Right renal cortex interstitium (tissue), 3 donors: ENCODE measurements at places on chromosomes 12 and 14. TPM values are rescaled to one million over a fixed set of nuclear protein-coding genes. Genes with fewer than 3 reads are reported as not detected.

The KERA gene
- polyA plus RNA-seq = not detected

The EIF2S3B gene
- polyA plus RNA-seq = 8.7 TPM

The BEGAIN gene
- polyA plus RNA-seq = 1.2 TPM

GRCh38 chr12:130434560-130434959, 96.9 kb downstream of the PIWIL1 start:
- no peak for DNase-seq

- no peak for DNase-seq
These were observed 697 bp downstream of the ATP6V0A2 start for GRCh38 chr12:123712780-123713319.

- DNase-seq = no peak
These were observed 888 bp upstream of the CCDC197 start for GRCh38 chr14:93996130-93996695.

- DNase-seq = no peak
These were observed 3.0 kb downstream of the FOXJ2 start for GRCh38 chr12:8035440-8036010.

DNA sequence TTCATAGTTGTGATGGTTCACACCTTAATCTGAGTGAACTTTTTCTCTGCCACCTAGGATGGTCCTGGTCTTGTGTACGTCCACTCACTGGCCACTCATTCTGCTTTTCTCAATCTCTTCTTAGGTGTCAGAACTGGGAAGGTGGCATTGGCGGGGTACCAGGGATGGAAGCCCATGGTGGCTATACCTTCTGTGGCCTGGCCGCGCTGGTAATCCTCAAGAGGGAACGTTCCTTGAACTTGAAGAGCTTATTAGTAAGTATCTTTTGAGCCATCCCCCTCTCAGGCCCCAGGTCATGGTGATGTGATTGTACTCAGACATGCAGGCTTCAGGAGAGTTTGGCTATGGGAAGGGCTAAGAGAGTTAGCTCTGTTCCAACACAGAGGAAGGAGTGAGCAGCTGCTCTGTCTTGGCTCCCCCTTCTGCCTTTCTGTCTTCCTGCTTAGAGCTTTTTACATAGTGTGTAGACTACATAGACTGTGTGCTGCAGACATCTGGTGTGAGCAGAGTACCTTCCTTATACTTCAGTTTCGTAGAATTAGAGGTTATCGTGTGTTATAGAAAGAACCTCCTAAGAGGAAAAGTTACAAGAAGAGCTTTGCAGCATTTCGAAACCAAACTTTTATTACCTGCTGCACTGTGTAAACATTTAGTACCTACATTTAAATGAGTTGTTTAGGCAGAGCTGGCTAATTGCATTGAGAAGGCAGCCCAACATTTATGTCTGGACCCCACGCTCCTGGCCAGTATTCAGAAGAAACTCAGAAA, 54.2 kb downstream of the FNTB start:
- no peak for DNase-seq

GRCh38 chr14:54857830-54858269, 44.8 kb downstream of the GCH1 start:
- no peak for DNase-seq

DNA sequence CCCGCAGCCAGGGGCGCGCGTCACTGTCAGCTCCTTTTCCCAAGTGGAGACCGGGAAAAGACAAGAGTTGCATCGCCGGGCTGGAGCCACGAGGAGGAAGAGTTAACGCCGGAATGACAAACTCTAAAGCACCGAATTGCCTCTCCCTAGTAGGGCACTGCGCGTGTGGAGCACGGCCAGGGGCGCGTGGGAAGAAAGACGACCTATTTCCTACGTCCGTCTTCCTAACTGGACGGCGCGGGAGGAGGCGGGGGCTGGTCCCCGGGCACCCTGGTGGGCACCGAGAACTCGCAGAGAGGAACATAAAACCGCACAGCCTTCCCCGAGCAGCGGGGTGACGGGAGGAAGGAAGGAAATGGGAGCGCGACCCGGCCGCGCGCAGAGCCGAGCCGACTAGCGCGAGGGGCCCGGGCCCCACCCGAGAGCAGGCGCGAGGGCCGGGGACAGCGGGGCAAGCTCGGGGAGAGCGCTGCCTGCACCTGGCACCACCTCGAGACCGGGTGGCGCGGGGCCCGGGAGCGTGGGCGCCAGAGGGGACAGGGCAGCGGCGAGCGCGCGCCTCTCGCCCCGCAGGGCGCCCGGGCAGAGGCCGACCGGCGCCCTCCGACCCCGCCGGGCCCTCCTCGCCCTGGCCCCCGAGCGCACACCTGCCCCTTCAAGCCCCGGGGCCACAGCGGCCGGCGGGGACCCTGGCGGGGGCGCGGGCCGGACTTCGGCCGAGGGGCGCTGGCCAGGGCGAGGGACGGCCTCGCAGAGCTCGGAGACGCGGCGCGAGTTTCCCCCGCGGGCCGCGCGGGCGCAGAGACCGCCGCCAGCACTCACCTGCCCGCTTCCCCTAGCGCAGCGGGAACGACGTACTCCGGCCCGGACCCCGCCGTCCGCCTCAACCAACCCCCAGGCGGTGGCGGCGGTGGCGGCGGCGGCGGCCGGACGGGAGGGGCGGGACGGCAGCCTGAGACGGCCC, at the start of gene SETD3:
Gene SETD3, minus strand, starts transcription at position 954 of the 964 bp plus-strand sequence. CDS start 15,054 bp downstream, outside the sequence.
- DNase-seq = peak; percentile 10

DNA sequence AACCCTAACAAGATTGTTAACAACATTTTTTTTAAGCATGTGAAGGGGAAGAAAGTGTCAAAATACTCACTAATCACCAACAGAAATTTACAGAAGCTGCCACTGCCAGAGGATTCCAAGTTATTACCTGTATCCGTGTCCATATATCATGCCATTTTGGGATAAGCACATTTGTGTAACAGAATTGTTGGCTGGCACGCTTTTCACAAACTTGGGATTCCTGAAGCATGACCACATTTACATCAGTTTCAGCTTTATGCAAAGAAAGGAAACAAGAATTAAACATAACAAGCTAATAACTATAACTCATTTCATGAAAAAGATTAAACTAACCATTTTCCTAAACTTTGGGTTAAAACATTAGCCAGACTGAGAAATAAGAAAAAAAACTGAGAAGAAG, 5.9 kb downstream of the NEMP1 start:
- DNase-seq = no peak
